ENCODE measurements at places on chromosomes 16 and 17.

- DNase-seq = peak; percentile 71
Measured at GRCh38 chr17:47949197-47949759, 7.9 kb downstream of the PNPO start.

GRCh38 chr17:27991462-27991993, 50.9 kb upstream of the NLK start:
- DNase-seq = no peak

DNA sequence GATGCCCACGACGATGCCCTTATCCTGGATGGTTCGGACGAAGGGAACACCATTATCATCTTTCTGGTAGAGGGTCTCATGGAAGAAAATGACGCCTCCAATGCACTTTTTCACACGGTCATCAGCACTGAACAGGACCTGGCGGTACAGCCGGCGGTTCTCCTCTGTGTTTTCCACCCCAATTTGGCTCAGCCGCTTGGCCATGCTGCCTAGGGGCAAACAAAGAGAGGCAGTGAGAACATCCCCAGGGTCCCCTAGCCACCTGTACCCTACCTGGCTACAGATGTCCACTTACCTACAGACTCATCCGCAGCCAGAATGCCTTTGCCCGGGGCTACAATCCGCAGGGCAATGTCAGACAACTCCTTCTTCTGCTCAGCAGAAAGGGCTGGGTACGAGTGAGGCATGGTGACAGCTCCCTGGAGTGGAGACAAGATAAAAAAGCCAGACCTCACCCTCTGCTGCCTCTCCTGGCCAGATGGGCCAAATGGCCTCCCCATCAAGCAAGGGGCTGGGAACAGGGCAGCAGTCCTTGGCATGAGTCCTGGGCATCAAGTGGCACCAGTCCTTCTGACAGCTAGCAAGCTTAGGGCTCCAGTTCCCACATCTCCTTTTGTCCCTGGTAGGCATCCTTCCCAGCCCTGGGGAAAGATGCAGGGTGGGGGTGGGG, 1.4 kb downstream of the ALDOC start:
- DNase-seq = no peak

DNA sequence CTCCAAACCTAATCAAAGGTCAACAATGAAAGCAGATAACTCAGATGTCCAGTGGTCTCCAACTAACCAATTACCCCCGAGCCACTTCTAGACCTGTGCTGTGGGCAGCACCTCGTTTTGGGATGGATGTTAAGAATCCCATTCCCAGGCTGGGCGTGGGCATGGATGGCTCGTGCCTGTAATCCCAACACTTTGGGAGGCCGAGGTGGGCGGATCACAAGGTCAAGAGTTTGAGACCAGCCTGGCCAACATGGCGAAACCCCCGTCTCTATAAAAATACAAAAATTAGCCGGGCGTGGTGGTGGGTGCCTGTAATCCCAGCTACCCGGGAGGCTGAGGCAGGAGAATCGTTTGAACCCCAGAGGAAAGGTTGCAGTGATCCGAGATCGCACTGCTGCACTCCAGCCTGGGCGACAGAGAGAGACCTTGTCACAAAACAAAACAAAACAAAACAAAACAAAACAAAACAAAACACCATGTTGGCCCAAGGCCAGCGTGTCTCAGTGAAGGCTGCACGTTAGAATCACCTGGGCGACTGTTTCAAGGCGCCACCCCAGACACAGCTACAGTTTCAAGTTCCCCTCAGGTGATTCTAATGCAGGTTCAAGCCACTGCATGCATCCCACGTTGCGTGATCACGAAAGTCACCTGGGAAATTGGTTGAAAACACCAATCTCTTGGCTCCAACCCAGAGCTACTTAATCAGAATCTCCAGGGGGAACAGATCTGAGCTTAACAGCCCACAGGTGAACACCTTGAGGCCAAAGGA, 21.3 kb downstream of the COX4I1 start:
- no peak for DNase-seq

GRCh38 chr17:4446326-4447071, 12.8 kb downstream of the SPNS3 start:
- no peak for DNase-seq

GRCh38 chr17:48244121-48244711, 136.7 kb downstream of the SNX11 start:
- no peak for DNase-seq

DNA sequence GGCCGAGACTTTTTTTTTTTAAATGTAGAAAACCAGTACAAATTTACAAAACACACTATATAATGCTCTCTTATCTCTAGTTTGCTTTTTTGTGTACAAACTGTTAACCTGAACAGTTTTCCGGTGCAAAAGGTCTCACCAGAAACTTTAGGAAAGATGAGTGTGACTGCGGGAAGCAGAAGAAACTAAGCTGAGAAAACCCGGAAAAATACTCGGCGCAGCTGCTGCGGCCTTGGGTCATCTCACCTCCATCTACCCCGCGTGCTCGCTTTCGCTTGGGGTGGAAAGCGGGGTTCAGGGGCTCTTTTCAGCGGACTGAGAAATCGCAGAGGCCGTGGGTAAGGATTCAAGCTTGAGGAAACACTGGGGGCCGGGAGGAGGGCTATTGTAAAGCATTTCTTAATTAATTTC, 1.8 kb downstream of the SALL1 start:
- no peak for DNase-seq

DNA sequence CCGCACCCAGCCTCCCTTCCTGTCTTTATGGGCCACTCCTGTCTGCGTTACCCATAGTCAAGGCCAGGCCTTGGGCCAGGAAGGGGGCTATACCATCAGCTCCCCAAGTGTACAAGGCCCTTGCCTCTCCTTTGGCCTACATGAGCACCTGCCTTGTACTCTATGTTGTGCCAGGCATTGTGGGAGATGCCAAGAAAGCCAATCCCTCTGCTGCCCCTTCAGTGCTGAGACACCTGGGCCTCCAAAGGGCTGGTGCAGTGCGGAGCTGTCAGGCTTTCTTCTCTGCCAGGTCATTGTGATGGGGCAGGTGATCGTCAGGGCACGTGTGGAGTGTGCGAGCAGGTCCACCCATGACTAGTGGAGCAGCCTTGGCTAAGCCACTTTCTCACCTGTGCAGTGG, 59.9 kb downstream of the MPRIP start:
- no peak for DNase-seq

- no peak for DNase-seq
Measured at GRCh38 chr17:58691701-58692238, at the start of gene TEX14. Gene TEX14 (minus strand): TSS chr17:58692045. CDS start chr17:58652001, 40,044 bp downstream.

- DNase-seq = no peak
Measured at GRCh38 chr17:13770702-13771101, 169.0 kb upstream of the HS3ST3A1 start.

DNA sequence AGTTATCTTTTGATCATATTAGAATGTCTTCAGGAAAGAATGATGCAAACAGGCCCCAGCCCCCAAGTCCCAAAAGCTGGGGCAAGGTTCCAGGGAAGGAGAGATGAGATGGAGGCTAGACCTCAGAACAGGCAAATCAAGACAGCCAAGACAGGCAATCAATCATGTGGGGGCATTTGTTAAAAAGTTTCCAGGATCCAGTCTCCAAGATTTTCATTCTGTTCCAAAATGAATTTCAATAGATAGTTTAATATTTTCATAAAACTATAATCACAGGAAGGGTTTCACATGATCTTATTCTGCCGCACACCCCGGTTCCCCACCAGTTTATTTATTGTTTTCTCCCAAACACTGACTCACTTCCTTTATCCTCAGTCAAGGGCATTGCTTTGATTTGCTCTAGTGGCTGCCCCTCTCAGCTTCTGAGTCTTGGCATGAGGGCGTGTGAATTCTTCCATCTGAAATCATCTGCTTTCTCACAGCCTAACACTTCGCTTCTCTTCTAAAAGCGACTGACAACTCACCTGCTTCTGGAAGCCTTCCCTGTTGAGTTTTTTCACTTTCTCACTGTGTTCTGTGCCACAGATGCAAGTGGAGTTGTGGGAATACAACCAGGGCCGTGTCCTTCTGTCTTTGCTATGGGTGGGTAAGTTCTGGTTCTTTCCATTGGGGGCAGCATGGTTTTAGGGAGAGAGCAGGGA, 12.2 kb upstream of the TERF2 start:
- no peak for DNase-seq

DNA sequence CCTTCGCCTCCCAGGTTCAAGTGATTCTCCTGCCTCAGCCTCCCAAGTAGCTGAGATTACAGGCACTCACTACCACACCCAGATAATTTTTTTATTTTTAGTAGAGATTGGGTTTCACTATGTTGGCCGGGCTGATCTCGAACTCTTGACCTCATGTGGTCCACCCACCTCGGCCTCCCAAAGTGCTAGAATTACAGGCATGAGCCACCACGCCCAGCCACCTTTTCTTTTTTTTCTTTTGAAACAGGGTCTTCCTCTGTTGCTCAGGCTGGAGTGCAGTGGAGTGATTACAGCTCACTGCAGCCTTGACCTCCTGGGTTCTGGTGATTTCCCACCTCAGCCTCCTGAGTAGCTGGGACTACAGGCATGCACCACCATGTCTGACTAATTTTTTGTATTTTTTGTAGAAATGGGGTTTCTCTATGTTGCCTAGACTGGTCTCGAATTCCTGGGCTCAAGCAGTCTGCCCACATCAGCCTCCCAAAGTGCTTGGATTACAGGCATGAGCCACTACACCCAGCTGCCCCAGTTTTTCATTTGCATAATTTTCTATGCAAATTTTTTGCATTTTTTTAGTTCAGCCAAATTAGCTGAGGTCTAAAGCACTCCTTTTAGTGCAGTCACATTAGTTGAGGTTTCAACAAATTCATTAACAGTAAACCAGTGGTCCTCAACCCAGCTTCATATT, 11.3 kb downstream of the WWP2 start:
- no peak for DNase-seq

GRCh38 chr16:49014277-49015224, 267.1 kb downstream of the CBLN1 start:
- no peak for DNase-seq

DNA sequence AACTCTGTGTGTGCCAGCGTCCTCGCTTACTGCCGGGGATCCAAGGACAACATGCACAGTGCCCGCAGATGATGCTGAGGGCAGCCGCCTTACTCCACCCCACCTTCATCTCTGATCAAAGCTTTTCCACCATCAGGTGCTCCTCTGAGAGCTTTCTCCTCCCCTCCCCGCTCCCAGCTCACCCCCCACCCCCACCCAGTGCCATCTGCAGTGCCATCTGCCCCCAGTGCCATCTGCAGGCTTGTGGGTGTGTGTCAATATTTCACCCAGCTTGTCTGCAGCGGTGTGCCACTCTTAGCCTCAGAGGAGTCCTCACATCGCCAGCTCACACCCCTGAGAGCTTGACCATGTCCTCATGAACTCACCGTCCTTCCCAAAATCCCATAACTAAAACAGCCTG, 98.2 kb upstream of the NOL11 start:
- no peak for DNase-seq

DNA sequence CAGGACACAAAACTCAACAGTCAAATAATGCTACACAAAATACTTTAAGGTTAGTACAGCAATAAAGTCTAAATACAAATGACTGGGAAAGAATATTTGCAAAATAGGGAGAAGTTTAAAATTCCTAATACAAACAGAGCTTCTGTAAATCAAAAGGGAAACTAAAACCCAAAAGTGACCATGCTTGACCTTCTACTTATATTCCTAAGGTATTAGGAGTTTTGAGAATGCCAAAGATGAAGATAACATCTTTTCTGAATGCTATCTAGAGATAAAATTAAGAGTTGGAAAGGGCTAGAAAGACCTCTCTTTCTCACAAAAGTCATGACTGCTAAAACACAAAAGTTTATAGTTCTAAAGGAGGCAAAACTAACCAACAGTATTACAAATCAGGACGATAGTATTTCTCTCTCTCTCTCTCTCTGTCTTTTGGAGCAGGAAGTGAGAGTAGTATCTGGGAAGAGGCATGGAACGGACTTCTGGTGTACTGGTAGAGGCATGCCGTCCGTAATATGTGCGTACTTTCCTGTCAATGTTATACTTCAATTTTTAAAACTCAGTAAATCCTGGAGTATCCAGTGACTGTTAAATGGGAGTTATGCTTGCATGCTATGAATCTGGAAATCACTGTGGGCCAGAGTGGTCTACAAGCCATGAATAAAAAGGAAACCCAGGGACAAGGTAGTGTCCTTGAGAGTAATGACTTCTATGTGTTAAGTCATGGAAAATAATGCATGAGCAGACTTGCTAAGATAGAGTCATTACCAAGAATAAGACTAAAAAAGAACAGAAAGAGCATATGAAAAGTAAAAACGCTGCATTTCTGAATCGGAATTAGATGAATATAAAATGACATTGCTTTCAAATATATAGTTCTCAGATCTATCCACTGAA, 49.7 kb upstream of the ANKFY1 start:
- no peak for DNase-seq

- DNase-seq = no peak
Measured at GRCh38 chr17:72270273-72270924, 149.6 kb downstream of the SOX9 start.

DNA sequence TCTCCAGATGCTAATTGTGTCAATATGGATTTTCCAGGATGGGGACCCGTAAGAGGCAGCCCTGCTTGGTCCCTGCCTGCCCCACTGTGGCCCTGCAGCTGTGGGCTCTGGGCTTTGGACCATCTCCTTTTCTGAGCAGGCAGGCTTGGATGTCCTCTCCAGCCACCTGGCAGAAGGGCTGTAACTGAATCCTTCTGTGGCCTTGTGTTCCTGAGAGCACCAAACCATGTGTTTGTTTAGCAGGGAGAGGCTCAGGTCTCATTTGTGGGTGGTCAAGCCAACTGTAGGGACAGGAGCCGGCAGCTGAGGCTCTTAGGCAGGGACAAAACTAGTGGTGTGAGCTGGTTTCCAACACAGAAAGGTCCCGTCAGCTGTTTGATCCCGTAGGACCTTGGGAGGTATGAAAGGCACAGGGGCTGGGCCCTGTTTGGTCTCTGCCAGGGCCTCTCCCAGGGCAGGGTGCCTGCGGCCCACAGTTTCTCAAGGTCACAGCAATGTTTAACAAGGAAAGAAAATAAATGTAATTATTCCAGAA, 18.5 kb downstream of the SEC14L5 start:
- DNase-seq = no peak

DNA sequence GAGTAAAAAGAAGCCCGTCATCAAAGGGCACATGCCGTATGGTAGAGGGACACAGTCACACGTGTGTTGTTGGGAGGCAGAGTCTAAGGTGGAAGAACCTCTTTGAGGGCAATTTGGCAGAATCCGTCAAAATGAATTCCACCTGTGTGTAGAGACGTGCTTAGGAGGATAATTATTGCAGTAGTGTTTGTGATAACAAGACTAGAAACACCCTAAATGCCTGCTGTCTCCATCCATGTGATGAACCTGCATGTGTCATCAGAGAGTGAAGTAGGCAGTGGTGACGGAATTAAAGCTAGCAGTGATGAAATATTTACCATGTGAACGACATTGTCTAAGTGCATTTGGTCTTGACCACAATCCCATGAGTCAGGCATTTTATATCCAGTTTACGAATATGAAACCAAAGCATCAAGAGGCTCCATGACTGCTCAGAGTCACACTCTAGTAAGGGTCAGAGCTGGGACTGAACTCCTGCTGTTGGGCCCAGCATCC, 61.3 kb upstream of the ADORA2B start:
- no peak for DNase-seq
